ENCODE measurements at places on chromosomes 7 and 10.

DNA sequence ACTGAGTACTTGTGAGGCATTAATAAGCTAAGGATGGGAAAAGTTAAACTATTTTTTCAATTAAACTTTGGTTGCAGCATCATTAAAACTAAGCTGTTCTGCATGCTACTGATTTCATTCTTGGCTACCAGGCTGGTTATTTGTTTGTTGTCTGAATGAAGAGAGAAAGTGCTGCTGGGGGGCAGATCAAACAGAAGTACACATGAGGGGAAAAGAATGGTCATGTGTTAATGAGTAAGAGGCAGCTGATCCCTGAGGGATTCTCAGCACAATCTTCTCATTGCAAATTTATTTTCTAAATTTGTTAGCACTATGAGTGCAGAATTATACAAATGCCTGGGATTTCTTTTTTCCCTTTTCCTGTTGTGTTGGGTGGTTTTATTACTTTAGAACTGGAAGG, 213.2 kb upstream of the HPS1 start:
- DNase-seq = no peak

DNA sequence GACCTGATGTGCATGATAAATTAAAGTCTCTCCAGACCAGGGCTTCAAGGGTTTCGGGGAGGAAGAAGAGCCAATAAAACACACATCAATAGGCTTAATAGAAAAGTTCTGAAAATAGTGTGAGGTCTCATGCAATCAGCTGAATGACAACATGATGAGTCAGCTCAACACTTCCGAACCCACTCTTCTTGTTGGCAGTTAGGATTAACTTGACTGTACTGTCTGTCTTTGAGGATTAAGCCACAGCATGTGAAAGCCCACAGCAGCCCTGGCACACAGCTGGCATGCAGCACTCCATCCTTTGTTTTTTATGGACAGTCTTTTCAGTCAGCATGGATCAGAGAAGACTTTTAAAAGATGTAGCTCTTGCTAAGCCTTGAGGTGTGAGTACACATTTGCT, 526.9 kb upstream of the VSTM2A start:
- no peak for DNase-seq

DNA sequence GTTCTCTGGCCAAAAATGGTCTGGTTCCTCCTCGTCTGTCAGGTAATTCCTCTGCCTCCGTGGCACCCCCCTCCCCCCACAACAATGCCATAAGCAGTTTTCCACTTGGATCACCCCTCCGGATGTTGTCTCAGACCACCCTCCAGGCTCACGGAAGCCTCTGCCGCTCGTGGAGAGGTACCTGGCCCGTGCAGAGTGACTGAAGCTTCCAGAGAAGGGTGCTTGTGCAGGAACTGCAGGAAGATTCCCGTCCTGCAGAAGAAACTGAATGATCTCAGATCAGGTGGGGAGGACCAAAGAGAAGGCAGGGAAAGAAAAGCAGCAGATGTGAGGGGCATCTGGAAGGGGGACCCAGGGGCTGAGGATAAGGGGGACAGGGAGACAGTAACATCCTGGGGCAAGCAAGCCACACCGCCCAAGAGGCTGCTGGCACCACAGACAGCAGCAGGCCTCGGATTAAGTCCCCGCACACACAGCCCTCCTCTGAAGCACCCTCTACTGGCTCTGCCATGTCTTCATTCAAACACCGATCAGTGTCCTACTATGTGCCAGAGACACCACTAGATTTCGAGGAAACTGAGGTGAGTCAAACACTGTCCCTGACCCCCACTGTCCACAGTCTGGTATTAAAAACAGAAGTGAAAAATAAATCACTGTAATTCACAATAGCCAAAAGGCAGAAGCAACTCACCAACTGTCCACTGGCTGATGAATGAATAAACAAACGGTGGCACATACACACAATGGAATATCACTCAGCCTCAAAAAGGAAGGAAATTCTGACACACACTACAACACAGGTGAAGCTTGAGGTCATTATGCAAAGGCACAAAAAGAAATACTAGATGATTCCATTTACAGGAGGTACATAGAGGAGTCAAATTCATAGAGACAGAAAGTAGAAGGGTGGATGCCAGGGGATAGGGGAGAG, 26.4 kb downstream of the KIAA1549 start:
- DNase-seq = no peak

GRCh38 chr10:14262836-14263425, 67.8 kb downstream of the FRMD4A start:
- no peak for DNase-seq

DNA sequence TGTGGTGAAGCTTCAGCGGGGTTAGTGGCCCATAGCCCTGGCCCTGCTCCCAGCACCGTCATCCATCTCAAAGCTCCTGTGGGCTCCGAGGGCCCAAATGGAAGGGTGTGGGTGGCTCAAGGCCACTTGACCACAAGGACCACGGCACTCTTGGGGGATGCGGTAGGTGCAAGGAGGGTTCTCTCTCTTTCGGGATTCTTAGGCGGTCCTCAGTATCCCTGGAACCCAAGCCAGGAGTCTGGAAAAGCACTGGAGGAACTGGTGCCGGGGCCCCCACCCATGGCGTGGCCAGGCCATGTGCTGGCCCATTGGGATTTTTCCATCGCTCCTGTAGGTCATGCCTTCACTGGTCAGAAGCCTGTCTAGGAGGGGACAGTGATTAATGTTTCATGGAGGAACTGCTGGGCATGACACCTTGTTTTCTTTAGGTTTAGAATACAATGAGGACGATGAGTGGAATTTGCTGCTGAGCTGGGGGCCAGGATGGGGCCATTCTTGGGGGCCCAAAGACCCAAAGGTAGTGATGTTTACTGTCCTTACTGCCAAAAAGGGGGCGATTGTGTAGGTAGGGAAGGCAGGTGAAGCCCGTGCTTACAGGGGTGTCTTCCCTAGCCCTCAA, 16.7 kb downstream of the AQP1 start:
- DNase-seq = no peak

- no peak for DNase-seq
These were observed 16.5 kb downstream of the PDE6C start for GRCh38 chr10:93628858-93629257.

GRCh38 chr10:61028861-61029361, 84.9 kb upstream of the RHOBTB1 start:
- no peak for DNase-seq

DNA sequence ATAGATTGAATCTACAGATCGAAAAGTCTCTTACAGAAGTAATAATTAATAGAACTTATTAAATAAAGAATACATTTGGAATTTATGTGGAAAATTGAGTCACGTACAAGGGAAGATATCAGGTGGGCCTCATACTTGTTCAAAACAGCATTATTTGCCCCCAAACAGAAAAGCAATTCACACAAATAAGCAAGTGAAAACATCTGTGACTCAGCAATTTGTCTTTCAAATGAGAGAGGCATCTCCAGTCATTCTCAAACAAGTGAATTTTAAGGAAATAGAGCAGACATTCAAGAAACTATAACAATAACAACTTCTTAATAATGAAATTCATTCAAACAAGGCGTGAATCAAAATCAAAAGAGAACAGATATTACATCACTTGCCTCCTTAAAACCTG, 50.1 kb downstream of the SEMA3A start:
- DNase-seq = no peak

DNA sequence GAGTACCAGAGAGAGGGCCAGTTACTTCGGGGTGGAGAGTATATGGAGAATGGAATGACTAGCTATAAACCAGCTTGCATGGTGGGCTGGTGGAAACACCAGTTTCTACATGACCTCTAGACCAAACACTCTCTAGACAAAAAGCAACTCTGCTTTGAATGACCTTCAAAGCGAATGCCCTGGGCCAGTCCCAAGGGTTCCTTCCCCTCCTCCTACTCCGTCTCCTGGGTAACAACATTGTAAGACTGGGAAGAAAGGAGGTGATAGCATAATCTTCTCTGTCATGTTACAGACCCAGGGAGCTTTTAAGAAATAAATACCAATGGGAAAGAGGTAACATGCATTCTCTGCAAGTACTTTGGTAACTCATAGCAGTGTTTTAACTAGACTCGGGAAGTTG, 7.4 kb downstream of the HK1 start:
- no peak for DNase-seq

DNA sequence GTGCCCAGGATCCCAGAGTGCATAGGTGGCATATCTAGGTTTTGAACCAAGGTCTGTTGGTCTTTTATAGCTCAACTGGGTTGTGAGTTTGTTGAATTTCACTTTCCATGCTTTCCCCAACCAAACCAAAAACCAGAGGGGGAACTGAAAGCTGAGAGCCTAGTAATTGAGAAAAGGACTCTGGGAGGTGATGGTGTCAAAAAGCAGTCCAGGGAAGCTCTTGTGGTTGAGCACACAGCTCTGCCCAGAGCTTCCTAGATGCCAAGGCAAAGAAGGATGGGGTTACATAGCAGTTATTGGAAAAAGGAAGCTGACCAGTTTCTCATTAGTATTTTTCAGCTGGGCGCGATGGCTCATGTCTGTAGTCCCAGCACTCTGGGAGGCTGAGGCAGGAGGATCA, 9.9 kb downstream of the POR start:
- DNase-seq = no peak

GRCh38 chr7:82740246-82740848, 296.8 kb upstream of the CACNA2D1 start:
- DNase-seq = no peak

DNA sequence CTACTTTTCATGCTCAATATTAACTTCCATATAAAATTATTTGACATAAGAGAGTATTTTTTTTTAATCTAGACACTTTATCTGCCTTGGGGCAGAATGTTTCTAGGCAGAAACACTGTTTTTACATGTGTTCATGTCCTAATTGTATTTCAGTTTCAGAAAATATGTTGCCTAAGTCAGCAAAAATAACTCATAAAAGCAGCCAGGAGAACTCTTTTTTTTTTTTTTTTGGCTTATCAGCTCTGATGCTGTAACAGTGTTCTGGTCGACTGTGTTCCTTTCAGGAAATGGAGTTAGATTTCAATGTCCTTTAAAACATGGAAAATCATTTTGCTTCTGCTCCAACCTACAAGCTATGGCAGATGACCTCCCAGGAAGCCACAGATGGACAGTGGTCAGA, 63.2 kb upstream of the OPALIN start:
- DNase-seq = no peak

GRCh38 chr7:122136078-122136477, 8.0 kb downstream of the AASS start:
- no peak for DNase-seq

DNA sequence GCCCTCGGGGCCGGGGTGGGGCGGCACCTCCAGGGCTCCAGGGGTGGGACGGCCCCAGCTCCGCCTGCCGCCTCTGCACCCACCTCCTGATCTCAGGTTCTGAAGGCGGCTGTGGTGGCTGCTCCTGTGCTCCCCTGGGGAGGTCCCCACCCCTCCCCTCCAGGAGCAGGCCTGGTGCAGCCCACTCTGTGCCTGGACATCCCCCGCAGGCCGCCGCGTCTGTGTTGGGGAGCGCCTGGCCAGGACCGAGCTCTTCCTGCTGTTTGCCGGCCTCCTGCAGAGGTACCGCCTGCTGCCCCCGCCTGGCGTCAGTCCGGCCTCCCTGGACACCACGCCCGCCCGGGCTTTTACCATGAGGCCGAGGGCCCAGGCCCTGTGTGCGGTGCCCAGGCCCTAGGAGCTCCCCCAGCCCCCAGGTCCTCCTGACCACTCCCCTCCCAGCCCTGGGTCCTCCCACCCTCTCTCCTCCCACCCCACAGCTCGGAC, 5.5 kb downstream of the CYP2W1 start:
- no peak for DNase-seq

DNA sequence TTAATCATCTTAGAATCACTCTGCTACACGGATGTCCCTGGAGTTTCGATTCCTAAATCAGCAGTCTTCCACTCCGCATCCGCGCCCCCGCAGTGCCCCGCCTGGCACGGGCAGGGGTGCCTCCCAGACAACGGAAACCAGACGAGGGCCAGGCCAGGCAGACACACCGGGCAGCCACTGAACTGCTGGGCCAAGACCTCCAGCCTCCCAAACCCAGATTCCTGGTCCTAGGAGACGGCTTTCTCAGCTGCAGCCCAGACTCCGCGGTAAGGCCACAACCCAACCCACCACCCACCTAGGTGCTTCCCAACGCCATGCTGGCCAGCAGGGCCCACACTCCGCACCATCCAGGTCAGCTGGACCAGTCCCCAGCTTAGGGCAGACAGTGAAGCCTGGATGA, 33.2 kb downstream of the MAD1L1 start:
- no peak for DNase-seq

GRCh38 chr7:141866974-141867373, 25.7 kb upstream of the PRSS37 start:
- no peak for DNase-seq

DNA sequence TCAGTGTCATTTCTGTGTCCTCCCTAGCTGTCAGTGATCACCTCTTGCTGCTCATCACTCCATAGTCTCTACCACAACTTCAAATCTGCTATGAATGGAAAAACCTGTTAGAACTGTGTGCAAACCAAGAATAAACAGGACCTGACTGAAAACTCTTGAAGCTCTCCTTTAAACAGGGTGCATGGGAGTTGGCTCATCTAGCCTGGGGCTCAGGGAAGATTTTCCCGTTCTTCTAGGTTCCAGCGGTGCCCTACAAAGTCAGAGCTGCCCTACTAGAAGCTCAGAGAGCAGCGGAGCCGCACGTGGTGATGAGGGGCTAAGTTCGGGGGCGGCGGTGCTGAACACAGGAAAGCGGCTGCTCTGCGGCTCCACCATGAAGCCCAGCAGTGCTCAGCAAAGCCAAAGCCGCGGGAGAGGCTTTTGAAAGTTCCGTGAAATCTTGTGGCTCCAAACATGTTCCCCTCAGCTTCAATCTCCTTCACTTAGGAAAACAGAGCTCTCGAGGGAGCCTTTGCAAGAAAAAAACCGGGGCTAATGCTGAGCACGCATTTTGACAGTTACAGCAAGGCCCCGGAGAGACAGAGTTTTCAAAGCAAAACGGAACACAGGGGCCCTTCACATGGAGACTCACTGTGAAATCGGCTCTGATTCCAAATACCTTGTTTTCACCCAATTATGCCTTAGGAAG, 30.5 kb downstream of the RGS10 start:
- no peak for DNase-seq

DNA sequence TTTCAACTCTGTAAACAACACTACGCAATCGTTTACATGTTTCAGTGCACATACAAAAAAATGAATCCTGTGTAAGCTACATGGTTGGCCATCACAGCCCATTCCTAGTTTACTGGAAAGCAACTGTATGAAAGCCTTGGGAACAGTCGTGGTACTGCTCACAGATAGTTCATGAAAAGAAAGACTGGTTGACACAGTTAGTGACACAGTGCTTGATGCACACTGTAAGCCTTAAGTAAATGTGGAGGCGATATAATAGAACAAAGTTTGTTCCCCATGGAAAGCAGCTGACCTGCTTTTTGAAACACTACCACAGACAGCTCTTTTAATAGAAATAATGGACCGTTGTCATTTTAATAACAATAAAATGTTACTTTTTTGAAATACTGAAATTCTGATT, 5.1 kb downstream of the CACNA2D1 start:
- DNase-seq = peak; percentile 24

GRCh38 chr7:32018845-32019578, 51.2 kb downstream of the PDE1C start:
- no peak for DNase-seq

- DNase-seq = peak; percentile 65
These were observed 77.9 kb downstream of the PCGF5 start for GRCh38 chr10:91298224-91298871.

GRCh38 chr10:117723343-117723742, 180.8 kb downstream of the EMX2 start:
- DNase-seq = no peak

- DNase-seq = no peak
These were observed 61.5 kb downstream of the REEP3 start for GRCh38 chr10:63582690-63583089.

- no peak for DNase-seq
These were observed 4.4 kb downstream of the UNC5B start for GRCh38 chr10:71216751-71217265.

- no peak for DNase-seq
These were observed 10.4 kb downstream of the KLHL7 start for GRCh38 chr7:23115991-23116390.

- no peak for DNase-seq
These were observed 115.9 kb upstream of the MEOX2 start for GRCh38 chr7:15802425-15802824.
